ENCODE measurements at places on chromosomes 11 and 22.

- DNase-seq: no peak
Observed at GRCh38 chr11:82750643-82751139, 17.0 kb upstream of the FAM181B start.

DNA sequence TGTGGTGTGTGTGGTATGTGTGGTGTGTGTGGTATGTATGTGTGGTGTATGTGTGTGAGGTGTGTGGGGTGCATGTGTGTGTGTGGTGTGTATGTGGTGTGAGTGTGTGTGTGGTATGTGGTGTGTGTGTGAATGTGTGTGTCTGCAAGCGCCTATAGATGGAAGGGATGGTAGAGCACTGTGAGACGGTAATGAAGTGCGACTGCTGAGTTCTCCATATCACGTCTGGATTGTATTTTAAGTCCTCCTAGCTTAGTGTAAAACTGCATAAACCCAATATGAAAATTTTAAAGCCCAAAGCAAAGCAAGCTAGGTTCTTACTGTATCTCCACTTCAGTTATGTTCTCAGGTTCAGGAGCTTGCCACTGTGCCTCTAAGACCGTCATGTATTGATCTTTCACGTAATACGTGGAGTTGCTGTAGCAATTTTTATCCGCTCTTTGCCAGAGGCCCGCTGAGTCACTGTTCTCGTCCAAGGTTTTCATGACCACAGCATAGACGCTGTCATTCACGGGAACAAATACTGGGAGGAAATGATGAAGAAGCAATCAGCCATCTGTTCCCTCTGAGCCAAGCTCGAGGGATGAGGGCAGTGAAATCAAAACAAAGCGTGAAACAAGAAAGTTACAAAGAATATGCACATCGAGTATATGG lies 5.5 kb downstream of the PLET1 start:
- DNase-seq: no peak

GRCh38 chr11:124930799-124931198 lies 5.0 kb downstream of the HEPACAM start:
- DNase-seq: no peak

- DNase-seq: no peak
Observed at GRCh38 chr11:101407324-101407723, 176.5 kb downstream of the TRPC6 start.

DNA sequence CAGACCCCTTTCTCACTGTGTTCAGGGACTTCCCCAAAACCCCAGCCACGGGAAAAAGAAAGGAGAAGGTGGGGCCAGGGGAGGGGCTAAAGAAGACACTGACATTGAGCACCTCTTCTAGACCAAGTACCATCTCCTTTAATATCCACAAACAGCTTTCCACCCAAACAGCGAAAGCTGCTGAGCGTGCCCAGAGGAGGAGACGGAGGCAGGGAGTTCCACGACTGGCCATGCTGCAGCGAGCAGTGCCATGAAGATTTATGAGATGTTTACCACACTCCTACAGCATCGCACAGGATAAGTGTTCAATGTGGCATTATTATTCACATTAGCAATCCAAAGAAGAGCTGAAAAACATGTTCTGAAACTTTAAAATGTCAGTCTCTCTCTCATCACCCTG lies 127.4 kb downstream of the LARGE1 start:
- DNase-seq: no peak

GRCh38 chr22:19287889-19288288 lies 3.6 kb downstream of the CLTCL1 start:
- no peak for DNase-seq

GRCh38 chr22:47716890-47717615 lies 954.6 kb downstream of the TBC1D22A start:
- DNase-seq: no peak

- DNase-seq: no peak
Observed at GRCh38 chr22:35645646-35646045, 2.6 kb upstream of the APOL6 start.

GRCh38 chr11:108204376-108204775 lies 18.1 kb downstream of the NPAT start:
- no peak for DNase-seq

GRCh38 chr11:82560836-82561235 lies 172.8 kb downstream of the FAM181B start:
- DNase-seq: no peak

- DNase-seq: no peak
Observed at GRCh38 chr22:46843821-46844255, 81.4 kb downstream of the TBC1D22A start.

GRCh38 chr11:73478737-73479347 lies 102.6 kb downstream of the RELT start:
- DNase-seq: no peak
